Jurkat, Clone E6-1 (cell line): ENCODE measurements at places on chromosomes 3 and 15.

GRCh38 chr3:8369638-8370037 lies 132.0 kb upstream of the LMCD1 start:
- no peak for DNase-seq

DNA sequence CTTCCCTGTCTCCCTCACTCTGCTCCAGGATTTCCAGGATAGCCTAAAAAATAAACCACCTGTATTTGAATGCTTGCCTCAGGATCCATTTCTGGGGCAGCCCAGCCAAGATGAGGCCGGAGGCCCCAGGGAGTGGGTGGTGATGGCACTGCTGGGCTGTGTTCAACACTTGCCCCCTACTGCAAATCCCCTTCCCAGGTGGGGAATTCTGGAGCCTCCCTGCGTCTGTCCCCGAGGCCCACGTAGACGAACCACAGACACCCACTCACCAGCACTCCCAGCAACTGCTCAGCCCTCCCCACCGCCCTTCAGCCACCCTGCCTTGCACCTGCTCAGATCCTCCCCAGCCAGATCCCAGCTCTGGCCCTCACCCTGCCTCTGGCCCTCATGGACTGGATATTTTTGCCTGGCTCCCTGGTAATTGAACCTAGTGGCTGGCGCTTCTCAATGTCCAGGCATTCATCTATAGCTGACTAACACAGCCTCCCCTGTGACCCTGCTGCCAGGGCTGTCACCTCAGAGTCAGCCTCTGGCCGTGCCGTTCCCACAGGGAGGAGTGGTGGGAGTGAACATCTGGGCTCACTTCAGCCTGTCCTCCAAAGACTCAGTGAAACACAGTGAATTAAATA lies 17.1 kb upstream of the EPB42 start:
- DNase-seq = no peak

- no peak for DNase-seq
These were observed 127.0 kb downstream of the PLOD2 start for GRCh38 chr3:146033950-146034349.

- DNase-seq = no peak
These were observed 477.8 kb downstream of the RBMS3 start for GRCh38 chr3:29758434-29759322.

GRCh38 chr15:25439369-25439836 lies 579 bp upstream of the UBE3A start:
- DNase-seq = no peak

- DNase-seq = no peak
These were observed 28.7 kb upstream of the GBE1 start for GRCh38 chr3:81790117-81790516.

GRCh38 chr3:42735615-42736014 lies 33.0 kb upstream of the HHATL start:
- no peak for DNase-seq
